ENCODE measurements at places on chromosomes 11 and 22.
A peak's percentile ranks its signal among the peaks of the same experiment; 100 is the strongest.

DNA sequence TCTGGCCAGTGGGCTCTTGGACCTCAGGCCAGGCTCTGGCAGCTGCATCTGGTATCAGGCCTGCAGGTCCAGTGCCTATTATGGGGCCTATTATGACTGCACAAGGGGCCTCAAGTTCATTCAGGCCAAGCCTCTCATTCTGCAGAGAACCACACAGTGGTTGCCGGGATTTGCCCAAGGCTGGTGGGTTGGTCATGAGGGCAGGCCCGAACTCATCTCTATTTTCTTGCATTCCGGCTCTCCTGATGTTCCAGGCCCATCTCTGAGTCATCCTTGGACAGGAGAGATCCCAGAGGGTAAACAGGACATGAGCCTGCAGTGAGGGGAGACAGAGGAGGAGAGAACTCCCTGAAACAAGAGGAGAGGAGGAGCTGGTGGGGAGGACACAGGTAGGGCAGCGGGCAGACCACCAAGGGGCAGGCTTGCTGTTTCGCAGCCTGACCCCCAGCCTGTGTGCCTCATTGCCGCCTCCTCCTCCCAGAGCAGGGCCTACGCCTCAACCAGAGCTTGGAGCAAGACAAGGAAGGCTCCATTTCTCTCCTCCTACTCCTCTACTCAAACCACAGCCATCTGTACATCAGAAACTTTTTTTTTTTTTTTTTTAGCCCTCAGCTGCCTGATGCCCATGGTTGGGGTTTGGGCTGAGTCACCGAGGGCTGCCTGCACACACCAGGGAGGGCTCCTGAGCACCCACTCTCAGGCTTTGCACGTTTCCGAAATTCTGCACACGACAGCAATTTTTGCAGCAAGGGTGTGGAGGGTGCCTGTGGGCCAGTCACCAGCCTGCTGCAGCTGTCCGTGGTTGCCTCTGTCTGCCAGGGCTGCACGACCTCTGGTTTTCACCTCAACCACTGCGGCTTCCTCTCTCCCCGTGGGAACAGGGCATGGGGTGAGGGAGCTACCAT, 12.7 kb upstream of the TREH start:
- peak; percentile 46 for DNase-seq

DNA sequence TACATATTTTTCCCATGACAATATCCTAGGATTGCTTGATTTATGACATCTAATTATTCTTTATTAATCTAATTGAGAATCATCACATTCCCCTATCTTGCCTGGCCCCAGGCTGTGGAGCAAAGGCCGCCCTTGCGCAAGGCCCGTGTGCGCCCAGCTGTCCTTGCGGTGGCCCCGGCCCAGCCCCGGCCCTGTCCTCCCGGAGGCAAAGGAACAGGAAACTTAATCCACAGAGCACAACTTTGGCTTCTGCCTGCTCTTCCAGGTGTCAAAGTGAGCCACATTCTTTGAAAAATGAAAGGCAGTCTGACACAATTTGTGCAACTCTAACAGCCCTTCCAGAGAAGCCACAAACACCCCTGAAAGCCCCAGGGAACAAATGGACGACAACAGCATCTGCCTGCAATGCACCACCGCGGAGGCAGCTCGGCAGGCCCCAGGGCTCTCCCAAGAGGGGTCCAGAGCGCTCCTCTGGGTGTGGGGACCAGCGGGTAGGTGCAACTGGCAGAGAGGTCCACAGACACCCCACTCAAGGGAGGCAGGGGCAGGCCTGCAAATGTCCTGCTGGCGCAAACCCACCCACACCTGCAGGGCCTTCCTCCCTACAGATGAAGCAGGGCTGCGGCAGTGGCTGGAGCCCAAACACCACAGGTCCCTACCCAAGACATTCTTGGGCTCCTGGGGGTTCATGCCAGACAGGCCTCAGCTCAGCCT, 30.3 kb downstream of the GNB1L start:
- DNase-seq: no peak

DNA sequence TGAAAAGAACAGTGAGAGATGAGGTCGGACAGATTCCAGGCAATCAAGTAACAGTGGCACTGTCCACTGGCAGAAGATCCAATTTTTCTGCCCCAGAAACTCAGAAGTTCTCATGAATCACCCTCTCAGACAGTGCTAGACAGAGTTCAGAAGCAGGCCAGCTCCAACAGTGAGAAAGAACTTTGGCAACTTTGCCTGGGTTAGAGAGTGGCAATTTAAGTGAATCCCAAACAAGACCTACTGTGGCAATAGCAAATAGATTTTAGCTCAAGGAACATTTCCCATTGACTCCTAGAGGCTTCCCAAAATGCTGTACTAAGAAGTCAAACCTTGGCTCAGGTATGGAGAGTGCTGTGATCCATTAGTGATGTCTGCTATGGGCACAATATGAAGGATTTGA, 12.3 kb downstream of the CD44 start:
- no peak for DNase-seq

DNA sequence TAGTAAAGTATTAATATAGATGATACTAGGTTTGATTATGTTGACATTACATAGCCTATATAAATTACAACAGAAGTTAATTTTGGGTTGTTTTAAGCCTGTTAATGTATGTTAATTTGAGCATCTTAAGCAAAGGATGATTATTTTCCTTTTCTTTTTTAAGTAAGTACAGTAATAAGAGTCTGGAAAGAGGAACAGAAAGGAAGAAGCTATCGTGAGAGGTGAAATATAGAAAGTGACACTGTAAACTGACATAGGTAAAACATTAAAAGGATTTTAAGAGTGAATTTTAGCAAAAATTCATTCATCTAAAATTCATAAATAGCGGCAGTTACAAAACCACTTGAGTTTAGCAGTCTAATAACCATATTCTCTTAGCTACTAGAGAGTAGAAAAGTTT, 45.5 kb downstream of the FAR1 start:
- no peak for DNase-seq

GRCh38 chr11:46524201-46524770, 69.5 kb downstream of the AMBRA1 start:
- DNase-seq: no peak

All from GM06990 (cell line).